Heart right ventricle (tissue), 16 donors: ENCODE measurements at places on chromosomes 3 and 15. TPM values are rescaled to one million over a fixed set of nuclear protein-coding genes. Genes with fewer than 3 reads are reported as not detected.

GRCh38 chr3:52228751-52229291, 3.4 kb upstream of the TLR9 start:
- no peak for DNase-seq

DNA sequence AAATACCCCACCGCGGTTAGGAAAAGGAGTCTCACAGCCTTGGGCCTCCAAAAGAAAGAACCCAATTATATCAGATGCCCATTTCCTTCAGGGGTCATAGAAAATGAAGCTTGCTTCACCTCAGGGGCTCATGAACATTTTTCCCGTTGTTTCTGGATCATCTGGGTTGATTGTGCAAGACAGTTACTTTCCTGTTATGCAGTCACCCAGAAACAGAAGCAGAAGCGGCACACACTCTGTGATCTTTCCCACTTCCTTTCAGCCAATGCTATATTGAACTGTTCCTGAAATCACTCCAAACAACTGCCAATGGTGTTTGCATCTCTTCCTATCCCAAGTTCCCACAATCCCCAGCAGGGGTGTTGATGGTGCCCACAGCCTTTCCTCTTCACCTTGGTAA, 295.6 kb upstream of the RASGRP1 start:
- DNase-seq: no peak

GRCh38 chr3:165389064-165389463, 192.9 kb upstream of the SLITRK3 start:
- peak; percentile 9 for DNase-seq

DNA sequence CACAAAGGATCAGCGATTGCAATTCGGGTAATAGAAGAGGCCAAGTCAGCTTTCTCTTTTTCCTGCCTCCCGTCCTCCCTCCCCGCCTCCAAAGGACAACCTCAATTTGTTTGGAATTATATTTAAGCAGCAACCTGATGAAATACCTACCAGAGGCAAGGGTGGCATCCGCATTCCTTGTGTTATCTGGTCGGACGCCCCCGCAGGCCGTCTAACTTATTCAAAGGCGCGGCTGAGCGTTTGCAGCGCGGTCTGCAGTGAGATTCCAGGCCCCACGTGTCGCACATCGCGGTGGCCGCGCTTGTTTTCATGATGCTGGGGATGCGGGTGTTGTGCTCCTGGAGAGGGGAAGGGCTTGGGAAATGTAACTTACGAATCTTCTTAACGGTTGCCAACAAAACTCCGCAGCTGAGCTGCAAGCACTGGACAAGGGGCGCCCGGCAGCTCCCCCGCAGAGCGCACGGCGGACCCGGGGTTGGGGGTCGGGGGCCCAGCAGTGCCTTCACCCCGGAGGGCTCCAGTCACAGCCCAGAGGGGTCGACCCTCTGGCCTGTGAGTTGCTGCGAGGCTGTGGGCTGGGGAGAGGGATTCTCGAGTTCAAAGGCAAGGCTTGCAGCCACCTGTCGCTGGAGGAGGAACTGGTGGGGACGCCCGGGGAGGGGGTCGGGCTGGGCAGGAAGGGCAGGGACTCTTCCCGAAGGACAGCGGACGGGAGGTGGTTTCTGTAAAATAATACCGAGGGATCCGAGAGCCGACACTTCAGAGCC, 20.5 kb upstream of the RGMA start:
- DNase-seq: no peak

GRCh38 chr3:184636741-184637316, 75.0 kb downstream of the MAGEF1 start:
- no peak for DNase-seq

DNA sequence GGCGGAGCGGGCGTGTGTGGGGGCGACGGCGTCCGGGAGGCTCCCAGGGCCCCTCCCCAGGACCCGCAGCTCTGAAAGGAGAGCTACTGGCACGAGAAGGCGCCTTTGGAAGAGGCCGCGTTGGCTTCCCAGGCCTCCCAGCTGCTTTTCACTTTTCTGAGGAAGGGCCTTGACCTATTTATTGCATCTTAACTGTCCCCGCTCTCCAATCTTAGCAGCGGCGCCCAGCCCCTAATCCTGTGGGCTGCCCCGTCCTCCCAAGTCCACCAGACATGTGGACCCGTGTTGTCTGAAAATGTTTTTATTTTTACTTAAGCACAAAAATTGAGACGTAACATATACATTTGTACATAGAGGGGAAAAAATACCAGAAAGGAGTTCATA, 481 bp upstream of the ULK3 start:
- no peak for DNase-seq

DNA sequence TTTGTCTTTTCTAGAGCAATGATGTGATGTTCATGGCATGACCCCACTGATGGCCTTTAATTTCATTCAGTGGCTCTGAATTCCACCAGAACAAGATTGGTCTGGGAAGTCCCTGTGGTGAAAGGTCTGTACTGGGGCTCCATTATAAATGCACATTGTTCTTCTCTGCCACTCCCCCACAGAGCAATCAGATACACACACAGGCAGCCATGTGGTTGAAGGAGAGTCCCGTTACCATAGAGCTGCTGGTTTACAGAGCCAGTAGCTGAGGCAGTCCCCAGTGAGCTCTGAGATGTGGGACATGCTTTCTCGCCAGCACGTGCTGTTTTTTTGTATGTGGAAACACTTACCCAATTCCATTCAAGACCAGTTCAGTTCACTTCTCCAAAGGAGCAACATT, 172.7 kb upstream of the TRIM42 start:
- peak; percentile 6 for DNase-seq

GRCh38 chr3:48441940-48442339, 1.9 kb downstream of the TMA7 start:
- DNase-seq: no peak

- peak; percentile 40 for DNase-seq
These were observed 57.3 kb upstream of the PLXNA1 start for GRCh38 chr3:126925411-126926171.

DNA sequence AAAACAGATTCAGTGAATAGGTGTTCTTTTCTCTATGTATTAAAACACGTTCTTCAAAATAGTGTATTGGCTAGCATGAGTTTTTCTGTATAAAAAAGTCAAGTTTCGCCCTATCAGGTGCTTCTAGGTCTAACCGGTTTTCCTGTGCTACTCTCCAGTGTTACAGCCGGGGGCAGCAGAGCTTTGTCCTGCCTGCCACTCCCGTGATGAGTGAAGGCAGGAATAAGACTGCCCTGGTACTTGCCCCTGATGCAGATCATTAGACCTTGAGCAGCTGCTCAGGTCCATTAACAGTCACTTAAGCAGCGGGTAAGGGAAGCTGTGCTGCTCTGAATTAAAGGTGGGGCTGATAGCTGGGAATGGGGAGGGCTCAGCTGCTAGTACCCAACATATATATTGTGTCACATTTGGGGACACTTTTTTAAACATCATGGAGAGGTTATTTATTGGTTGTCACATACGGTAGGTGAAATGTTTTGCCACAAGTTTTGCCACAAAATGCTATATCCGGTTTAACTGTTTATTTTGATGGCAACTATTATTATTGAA, 1.3 kb upstream of the UNC13C start:
- no peak for DNase-seq

GRCh38 chr15:64004587-64004986, 41.7 kb downstream of the DAPK2 start:
- no peak for DNase-seq

GRCh38 chr3:131540143-131540542, 37.4 kb upstream of the MRPL3 start:
- no peak for DNase-seq

GRCh38 chr3:178707311-178708031, 171.2 kb downstream of the KCNMB2 start:
- no peak for DNase-seq

DNA sequence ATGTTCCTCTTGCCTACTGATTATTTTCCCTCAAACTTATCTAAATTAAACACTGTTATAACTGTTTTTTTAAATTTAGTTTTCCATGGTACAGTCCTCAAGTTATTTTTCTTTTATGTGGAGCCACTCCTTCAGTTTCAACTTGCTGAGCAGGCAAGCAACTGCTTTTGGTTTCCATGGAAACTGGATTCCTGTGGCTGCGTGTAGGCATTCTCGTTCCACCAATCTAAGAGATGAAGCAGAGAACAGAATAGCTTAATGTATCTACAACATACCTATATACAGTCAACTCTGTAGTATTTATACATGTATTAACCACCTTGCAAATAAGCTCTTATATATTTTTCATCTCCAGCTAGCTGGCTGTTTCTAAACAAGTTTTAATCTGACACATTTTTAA, 25.8 kb upstream of the ANXA2 start:
- no peak for DNase-seq

- no peak for DNase-seq
These were observed 65.2 kb downstream of the TRAT1 start for GRCh38 chr3:108887777-108888176.

DNA sequence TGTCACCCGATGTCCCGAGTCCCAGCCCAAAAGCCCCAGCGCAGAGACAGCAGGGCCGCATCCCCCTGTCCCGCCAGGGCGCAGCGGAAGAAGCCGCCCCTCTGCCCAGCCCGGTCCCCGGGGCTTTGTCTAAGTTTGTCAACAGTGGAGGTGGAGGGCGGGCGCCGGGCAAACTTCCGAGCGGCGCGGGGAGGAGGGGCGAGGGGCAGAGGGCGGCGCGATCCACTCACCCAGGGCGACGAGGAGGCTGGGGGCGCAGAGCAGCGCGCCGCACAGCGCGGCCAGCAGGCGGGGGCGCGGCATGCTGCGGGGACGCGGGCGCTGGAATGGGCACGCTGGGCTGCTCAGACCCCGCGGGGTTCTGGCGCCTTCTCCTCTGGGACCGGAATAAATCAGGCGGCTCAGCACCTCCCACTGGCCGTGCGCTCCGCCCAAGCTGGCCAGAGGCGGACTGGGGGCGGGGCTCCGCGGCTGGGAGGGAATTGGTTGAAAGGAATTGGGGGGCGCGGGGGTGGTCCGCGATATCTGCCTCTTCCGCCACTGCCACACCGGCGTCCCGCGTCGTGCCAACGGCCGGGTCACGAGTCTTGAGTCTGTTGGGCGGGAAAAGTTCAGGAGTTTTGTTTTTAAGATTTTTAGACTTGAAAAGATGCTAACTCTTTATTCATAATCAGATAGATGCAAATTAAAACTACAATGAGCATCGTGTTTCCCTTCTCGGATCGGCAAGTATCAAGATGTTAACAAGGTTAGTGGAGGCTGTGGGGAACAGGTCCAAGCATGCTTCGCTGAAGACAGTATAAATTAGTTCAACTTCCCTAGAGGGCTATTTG, at the start of gene MFGE8:
MFGE8 (minus strand) TSS at position 363 of the 833 bp plus-strand sequence; CDS start at position 303, 60 bp downstream.
- peak; percentile 86 for DNase-seq

GRCh38 chr3:59263152-59263551, 213.3 kb upstream of the CFAP20DC start:
- no peak for DNase-seq

DNA sequence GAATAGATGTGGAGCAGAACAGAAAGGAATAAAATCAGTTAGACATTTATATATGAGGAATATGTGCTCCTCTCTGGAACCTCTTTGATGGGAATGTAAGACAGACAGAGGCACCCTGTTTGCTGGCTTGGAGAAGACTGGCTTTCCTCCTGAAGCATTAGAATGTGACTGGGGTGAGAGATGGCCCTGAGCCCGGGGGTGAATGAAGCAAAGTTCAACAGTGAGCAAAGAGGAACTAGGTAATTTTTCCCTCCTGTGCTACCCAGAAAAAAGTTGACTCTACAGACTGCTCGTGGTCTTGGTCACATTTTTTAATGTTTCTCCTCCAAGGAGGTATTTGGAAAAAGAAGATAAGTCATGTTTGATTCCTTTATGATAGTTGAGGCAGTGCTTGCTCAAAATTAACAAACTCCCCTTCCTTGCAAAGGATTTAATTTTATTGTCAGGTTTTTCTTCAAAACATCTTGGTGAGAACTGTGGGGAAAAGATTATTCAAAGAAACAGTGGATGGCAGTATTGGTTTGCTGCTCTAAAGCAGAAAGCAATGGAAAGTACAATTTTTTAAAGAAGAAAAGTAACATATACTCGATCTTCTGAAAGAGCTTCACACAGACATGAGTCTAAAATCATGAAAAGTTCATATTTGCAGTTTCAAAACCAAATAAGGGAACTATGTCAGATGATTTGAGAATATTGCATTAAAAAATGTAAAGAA, 370.4 kb upstream of the CDIN1 start:
- no peak for DNase-seq

DNA sequence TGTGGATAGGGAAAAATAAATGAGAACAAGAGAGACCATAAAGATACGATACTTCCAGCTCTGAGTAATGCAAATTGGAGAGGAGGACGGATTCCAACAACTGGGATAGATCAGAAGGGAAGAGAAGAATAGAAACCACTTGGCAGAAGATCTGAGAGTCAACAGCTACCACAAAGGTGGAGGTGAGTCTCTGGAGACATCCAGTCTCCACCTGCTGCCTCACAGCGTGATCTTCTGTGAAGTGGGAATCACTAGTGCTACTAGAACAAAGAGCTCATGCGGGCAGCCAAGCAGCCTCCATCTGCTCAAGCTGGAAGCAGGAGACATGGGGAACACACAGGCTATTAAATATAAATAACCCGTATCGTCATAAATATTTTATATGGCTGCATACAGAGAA, 558.5 kb upstream of the CFAP20DC start:
- DNase-seq: no peak

DNA sequence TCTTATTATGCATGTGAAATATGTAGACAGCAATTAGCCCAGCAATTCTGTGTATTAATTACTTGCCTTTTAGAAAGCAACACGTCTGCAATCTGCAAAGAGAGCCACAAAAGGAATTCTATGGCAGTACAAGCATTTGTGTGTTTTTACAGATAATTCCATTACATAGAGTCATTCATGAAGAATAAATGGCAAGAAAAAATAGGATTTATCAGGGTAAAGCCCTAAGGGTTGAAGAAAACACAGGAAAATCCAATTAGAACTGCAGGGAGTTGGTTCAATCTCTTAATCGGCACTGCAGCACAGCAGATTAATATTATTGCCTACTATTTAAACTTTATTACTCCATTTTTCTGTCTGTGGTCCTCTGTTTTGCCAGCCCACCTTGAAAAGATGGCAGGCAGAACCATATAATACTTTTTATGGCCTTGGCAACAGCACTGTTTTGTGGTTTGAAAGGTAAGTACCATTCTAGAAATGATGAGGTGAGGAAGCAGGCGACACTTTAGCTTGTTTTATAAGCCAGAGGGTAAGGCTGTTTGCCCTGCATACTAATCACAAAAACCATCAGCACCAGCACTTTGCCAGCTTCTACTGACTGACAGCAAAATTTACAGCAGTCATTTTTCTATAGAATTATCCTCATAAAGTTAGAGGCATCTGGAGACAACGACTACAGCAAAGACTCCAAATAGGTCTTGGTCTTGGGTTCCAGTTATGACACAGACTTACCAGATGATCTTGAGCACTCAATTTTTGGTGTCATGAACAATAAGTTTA, 638.2 kb upstream of the NAALADL2 start:
- DNase-seq: no peak

WDR93 gene
- total RNA-seq: not detected

IGSF11 gene
- 6.1 TPM for total RNA-seq

CLDN16 gene
- not detected for total RNA-seq

FGF7 gene
- 25.0 TPM for total RNA-seq

SEC61A1 gene
- 56.3 TPM for total RNA-seq

DAG1 gene
- total RNA-seq: 138 TPM

STAC gene
- 0.22 TPM for total RNA-seq

EFCAB12 gene
- total RNA-seq: not detected

SLC28A2 gene
- not detected for total RNA-seq

ANKRD63 gene
- total RNA-seq: not detected
